CD8-positive, alpha-beta memory T cell (primary cell): ENCODE measurements at places on chromosomes 11 and 22. TPM values are rescaled to one million over a fixed set of nuclear protein-coding genes. Genes with fewer than 3 reads are reported as not detected.

GRCh38 chr11:69397732-69398131 lies 83.7 kb upstream of the LINC01488 start:
- H3K36me3 ChIP-seq = no peaks in the 10 kb centered on the region
- H3K4me3 ChIP-seq = no peak overlapping the region
- H3K27ac ChIP-seq = peak overlapping the region; percentile 51

APLNR gene
- polyA plus RNA-seq = not detected

GRCh38 chr22:42912059-42912458 lies 55.0 kb upstream of the ARFGAP3 start:
- no peak overlapping the region for H3K4me3 ChIP-seq
- no peak for DNase-seq
- no peaks in the 10 kb centered on the region for H3K27me3 ChIP-seq
- H3K36me3 ChIP-seq = no peaks in the 10 kb centered on the region
- no peak overlapping the region for H3K27ac ChIP-seq

DNA sequence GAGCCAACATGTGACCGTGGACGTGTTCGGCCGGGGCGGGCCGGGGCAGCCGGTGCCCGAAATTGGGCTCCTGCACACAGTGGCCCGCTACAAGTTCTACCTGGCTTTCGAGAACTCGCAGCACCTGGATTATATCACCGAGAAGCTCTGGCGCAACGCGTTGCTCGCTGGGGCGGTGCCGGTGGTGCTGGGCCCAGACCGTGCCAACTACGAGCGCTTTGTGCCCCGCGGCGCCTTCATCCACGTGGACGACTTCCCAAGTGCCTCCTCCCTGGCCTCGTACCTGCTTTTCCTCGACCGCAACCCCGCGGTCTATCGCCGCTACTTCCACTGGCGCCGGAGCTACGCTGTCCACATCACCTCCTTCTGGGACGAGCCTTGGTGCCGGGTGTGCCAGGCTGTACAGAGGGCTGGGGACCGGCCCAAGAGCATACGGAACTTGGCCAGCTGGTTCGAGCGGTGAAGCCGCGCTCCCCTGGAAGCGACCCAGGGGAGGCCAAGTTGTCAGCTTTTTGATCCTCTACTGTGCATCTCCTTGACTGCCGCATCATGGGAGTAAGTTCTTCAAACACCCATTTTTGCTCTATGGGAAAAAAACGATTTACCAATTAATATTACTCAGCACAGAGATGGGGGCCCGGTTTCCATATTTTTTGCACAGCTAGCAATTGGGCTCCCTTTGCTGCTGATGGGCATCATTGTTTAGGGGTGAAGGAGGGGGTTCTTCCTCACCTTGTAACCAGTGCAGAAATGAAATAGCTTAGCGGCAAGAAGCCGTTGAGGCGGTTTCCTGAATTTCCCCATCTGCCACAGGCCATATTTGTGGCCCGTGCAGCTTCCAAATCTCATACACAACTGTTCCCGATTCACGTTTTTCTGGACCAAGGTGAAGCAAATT lies 1.8 kb downstream of the FUT4 start:
- no peak overlapping the region for H3K27ac ChIP-seq
- no peak overlapping the region for H3K4me3 ChIP-seq
- DNase-seq = no peak
- H3K36me3 ChIP-seq = no peaks in the 10 kb centered on the region
- H3K27me3 ChIP-seq = no peaks in the 10 kb centered on the region
- H3K4me1 ChIP-seq = peaks cover 38% of the 10 kb centered on the region

GRCh38 chr22:38177044-38177443 lies 4.6 kb downstream of the PLA2G6 start:
- H3K27ac ChIP-seq = no peak overlapping the region
- H3K27me3 ChIP-seq = no peaks in the 10 kb centered on the region
- H3K36me3 ChIP-seq = no peaks in the 10 kb centered on the region
- no peak for DNase-seq
- H3K4me3 ChIP-seq = no peak overlapping the region

FOLR1 gene
- not detected for polyA plus RNA-seq

DNA sequence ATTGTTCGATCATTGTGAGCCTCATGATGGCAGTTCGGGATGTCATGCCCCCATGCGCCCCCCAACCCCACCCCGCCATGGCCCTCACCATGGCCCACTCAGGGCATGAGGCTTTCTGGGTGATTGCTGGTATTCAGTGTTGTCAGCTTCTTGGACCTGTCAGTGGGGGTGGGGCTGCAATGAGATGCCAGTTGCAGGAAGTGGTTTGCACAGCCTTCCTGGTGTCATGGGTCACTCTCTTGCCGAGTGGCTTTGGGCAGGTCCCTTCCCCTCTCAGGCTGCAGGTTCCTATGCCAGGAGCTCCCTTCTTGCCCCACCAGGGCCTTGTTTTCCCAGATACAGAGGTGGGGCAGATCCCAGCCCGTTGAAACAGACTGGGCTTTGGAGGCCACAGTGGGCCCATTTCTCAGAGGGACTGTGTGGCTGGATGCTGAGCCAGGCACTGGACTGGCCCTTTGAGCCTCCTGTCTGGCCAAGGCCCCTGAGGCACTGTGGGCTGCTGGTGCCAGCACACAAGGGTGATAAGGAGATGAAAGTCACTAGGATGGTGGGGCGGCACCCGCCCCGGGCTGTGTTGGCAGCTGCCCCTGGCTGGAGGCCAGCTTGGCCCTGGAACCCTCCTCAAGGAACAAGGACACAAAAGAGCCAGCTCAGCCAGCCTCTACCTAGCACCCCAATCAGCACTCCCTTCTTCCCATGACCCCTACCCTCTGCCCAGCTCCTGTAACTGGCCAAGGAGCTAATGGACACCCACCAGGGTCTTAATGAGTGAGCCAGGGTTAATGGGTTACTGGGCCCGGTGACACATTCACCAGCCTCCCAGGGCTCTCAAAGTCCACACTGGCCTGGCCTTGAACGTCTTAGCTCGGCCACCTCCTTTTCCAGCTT lies 1.5 kb upstream of the GGT1 start:
- no peak overlapping the region for H3K4me3 ChIP-seq
- no peaks in the 10 kb centered on the region for H3K27me3 ChIP-seq
- H3K27ac ChIP-seq = no peak overlapping the region
- no peaks in the 10 kb centered on the region for H3K4me1 ChIP-seq
- H3K36me3 ChIP-seq = no peaks in the 10 kb centered on the region
- peak; percentile 26 for DNase-seq

DNA sequence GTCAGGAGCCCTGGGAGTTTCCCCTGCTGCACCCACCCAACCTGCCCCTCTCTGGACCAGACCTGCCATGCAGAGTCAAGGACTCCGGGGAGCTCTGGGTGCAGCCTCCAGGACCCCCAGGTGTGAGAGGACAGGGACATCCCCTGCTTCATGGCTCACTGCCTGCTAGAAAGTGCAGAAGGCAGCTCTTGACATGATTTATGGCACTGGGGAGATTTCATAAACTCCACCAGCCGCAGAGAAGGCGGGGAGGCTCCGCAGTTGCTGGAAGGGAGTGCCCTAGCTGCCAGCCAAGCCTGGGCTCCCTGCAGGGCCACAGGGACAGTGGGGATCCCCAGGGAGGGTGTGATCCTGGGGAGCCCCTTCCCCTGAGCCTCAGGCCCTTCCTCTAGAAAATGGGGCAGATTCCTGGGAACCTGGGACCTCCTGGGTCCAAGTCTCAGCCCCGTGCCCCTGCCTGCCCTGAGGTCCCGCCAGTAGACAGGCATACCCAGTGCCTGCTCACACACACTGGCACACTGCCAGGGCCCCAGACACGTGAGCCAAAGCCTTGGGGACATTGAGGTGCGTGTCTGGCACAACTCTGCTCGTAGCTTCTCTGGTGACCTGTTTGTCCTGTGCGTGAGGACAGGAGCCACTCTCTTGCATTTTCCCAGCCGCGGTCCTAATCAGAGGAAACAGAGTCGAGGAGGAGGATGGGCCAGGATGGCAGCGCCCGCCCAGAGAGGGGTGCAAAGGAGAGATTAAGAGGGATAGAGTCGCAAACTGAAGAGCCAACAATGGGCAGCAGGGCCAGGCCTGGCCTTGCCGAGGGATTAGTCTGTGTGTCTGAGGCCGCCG lies 13.8 kb downstream of the CABP7 start:
- H3K4me1 ChIP-seq = no peaks in the 10 kb centered on the region
- H3K27ac ChIP-seq = no peak overlapping the region
- DNase-seq = no peak

SLC22A6 gene
- not detected for polyA plus RNA-seq

DNA sequence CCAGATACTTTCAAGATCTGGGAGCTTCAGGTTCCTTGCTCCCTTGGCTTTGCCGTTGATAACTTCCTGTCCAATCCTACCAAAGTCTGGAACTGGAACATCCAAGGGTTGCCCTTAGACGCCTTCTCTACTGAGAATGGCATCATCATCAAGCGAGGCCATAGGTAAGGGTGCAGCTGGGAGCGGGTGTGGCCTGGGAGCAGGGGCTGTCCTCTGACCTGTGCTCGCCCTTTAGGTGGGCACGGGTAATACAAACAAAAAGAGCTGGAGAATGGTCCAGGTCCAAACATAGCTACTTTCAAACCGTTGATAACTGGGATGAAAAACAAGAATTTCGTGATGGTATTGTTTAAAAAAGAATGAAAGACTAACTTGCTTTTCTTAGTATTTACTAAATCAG lies 25.0 kb downstream of the CASP12 start:
- H3K36me3 ChIP-seq = no peaks in the 10 kb centered on the region
- no peak overlapping the region for H3K4me3 ChIP-seq
- no peak overlapping the region for H3K27ac ChIP-seq
- H3K27me3 ChIP-seq = no peaks in the 10 kb centered on the region
- DNase-seq = no peak
- peaks cover 29% of the 10 kb centered on the region for H3K4me1 ChIP-seq

GRCh38 chr11:122745111-122745510 lies 89.6 kb downstream of the UBASH3B start:
- H3K4me3 ChIP-seq = no peak overlapping the region
- DNase-seq = no peak
- no peaks in the 10 kb centered on the region for H3K36me3 ChIP-seq
- no peaks in the 10 kb centered on the region for H3K27me3 ChIP-seq
- H3K4me1 ChIP-seq = peaks cover 78% of the 10 kb centered on the region

- H3K4me3 ChIP-seq = no peak overlapping the region
- H3K36me3 ChIP-seq = peaks cover 38% of the 10 kb centered on the region
- H3K27me3 ChIP-seq = no peaks in the 10 kb centered on the region
- DNase-seq = no peak
Measured at GRCh38 chr11:3357994-3358676, 20.8 kb downstream of the ZNF195 start.

APOL5 gene
- polyA plus RNA-seq = not detected

GRCh38 chr11:75849894-75850293 lies 34.9 kb downstream of the UVRAG start:
- H3K27ac ChIP-seq = no peak overlapping the region
- no peaks in the 10 kb centered on the region for H3K27me3 ChIP-seq
- H3K36me3 ChIP-seq = no peaks in the 10 kb centered on the region
- DNase-seq = no peak
- H3K4me1 ChIP-seq = peaks cover 8% of the 10 kb centered on the region
- no peak overlapping the region for H3K4me3 ChIP-seq

ROBO4 gene
- polyA plus RNA-seq = not detected

GRCh38 chr22:48492366-48493320 lies 1335.0 kb downstream of the BRD1 start:
- H3K36me3 ChIP-seq = no peaks in the 10 kb centered on the region
- DNase-seq = peak; percentile 14
- H3K27ac ChIP-seq = no peak overlapping the region
- no peaks in the 10 kb centered on the region for H3K27me3 ChIP-seq
- no peak overlapping the region for H3K4me3 ChIP-seq

KDM4D gene
- 0.28 TPM for polyA plus RNA-seq

GRCh38 chr11:134613646-134614045 lies 201.6 kb upstream of the B3GAT1 start:
- H3K36me3 ChIP-seq = no peaks in the 10 kb centered on the region
- DNase-seq = no peak
- H3K4me3 ChIP-seq = no peak overlapping the region
- H3K4me1 ChIP-seq = no peaks in the 10 kb centered on the region

- H3K4me3 ChIP-seq = no peak overlapping the region
- DNase-seq = no peak
- no peaks in the 10 kb centered on the region for H3K27me3 ChIP-seq
Measured at GRCh38 chr11:116651098-116651736, 121.6 kb downstream of the BUD13 start.

SLC39A13 gene
- polyA plus RNA-seq = 39.4 TPM

- H3K36me3 ChIP-seq = no peaks in the 10 kb centered on the region
- no peaks in the 10 kb centered on the region for H3K4me1 ChIP-seq
- H3K27me3 ChIP-seq = peaks cover 4% of the 10 kb centered on the region
- no peak overlapping the region for H3K4me3 ChIP-seq
- no peak for DNase-seq
Measured at GRCh38 chr11:73275381-73275750, 3.2 kb downstream of the P2RY6 start.

GRCh38 chr11:16612566-16613261 lies 125.7 kb upstream of the C11orf58 start:
- H3K36me3 ChIP-seq = no peaks in the 10 kb centered on the region
- no peak for DNase-seq
- H3K27me3 ChIP-seq = peaks cover 44% of the 10 kb centered on the region
- H3K4me3 ChIP-seq = no peak overlapping the region
- no peak overlapping the region for H3K27ac ChIP-seq

- no peaks in the 10 kb centered on the region for H3K27me3 ChIP-seq
- no peak overlapping the region for H3K27ac ChIP-seq
- no peak overlapping the region for H3K4me3 ChIP-seq
Measured at GRCh38 chr11:78347956-78348355, 69.7 kb downstream of the GAB2 start.

DNA sequence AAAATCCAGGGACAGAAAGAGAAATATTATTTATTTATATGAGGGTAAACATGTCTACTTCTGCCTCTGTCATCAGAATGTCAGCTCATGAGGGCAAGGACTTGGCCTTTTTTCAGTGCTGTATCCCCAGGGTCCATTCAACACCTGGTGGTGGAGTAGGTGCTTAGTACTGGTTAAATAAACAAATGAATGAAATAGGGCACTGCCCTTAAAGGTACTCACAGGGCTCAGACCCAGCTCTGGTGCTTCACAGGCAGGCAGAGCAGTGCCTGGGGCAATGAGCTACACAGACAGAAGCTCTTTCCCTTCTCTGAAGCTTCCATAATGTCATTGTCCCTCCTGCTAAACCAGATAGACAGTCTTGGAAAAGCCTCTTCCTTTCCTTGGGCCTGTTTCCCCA lies 30.9 kb downstream of the P4HA3 start:
- H3K27ac ChIP-seq = no peak overlapping the region
- no peaks in the 10 kb centered on the region for H3K27me3 ChIP-seq
- no peaks in the 10 kb centered on the region for H3K4me1 ChIP-seq
- H3K36me3 ChIP-seq = no peaks in the 10 kb centered on the region
- H3K4me3 ChIP-seq = no peak overlapping the region
- no peak for DNase-seq

PRG3 gene
- polyA plus RNA-seq = not detected

- DNase-seq = no peak
- no peak overlapping the region for H3K27ac ChIP-seq
- H3K4me1 ChIP-seq = no peaks in the 10 kb centered on the region
- H3K27me3 ChIP-seq = no peaks in the 10 kb centered on the region
Measured at GRCh38 chr22:49327411-49328117, 500.1 kb downstream of the BRD1 start.

CDHR5 gene
- polyA plus RNA-seq = not detected

C2CD2L gene
- 9.9 TPM for polyA plus RNA-seq

- peak overlapping the region; percentile 30 for H3K4me3 ChIP-seq
- no peaks in the 10 kb centered on the region for H3K36me3 ChIP-seq
- DNase-seq = no peak
- peaks cover 14% of the 10 kb centered on the region for H3K4me1 ChIP-seq
Measured at GRCh38 chr22:31247726-31248125, 35.6 kb downstream of the LIMK2 start.
